NCI-H2029 (cell line): ENCODE measurements at places on chromosomes 6 and 20.

DNA sequence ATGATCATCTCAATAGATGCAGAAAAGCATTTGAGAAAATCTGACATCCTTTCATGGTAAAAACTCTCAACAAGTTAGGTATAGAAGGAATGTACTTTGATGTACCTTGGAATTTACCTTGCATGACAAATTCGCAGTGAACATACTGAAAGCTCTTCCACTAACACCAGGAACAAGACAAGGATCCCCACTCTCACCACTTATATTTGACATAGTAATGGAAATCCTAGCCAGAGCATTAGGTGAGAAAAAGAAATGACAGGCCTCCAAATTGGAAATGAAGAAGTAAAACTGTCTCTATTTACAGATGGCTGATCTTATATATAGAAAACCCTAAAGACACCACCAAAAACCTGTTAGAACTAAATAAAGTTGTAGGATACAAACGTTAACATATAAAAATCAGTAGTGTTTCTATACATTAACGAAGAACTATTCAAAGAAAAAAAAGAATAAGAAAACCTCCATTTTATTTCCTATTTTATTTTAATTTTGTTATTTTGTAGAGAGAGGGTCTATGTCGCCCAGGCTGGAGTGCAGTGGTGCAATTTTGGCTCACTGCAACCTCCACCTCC, 26.9 kb downstream of the PCNA start:
- DNase-seq: no peak

DNA sequence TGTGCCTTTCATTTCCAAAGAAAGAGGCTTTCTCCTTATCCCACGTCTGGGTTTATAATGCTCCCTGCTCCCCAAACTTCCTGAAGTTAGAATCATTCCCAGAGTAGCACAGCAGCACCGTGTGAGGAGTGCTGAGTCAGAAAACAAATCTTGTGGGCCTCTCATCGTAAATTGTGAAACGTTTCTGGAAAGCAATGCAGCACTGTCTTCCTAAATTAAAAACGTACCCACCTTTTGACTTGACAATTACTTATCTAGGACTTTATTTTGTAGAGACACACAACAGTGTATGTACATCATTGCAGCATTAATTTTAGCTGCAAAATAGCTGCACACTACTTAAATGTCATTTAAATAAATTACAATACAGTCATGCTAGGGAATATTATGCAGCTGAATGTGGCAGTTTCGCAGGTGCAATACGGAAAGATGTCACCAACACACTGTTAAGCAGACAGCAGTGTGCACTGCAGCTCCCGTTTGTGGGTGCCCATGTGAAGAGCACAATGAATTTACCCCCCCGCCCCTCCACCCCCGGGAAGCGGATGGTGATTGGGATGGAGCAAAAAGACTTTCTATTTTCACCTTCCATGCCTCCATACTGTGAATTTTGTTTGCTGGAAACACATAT, 30.8 kb downstream of the RRBP1 start:
- DNase-seq: no peak

DNA sequence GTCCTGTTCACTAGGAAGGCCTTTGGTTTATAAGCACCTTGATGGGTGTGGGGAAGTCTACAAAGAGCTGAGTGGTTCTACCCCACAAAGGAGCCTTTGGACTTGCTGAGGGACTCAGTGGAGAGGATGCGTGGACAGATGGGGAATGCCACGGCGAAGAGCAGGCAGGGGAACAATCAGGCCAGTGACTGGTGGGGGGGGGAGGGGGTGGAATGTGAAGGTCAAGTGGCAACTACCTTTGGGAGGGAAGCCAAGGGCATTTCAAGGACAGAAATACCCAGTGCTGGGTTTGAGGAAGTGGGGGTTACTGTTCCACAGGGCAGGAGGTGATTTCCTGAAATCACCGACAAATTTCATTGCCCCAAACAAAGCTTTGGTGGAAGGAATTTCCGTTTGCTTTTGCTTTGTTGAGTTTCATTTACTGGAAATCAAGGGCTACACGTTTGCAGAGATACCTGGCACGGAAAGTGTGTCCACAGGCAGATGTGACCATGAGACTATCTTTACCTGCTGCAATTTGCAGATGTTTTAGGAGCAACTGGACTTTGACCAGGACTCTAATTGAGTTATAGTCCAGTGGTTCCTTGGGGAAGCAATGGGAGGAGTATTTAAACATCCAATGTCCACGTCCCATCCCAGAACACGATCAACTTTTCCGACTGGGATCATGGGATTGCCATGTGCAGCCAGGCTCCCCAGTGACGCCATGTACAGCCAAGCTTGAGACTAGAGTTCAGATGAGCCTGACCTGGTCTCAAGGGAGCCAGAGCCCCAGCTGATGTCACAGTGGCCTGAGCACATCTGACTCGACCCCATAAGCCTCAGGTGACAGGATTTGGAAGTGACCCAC, 8.0 kb downstream of the CST3 start:
- DNase-seq: no peak

DNA sequence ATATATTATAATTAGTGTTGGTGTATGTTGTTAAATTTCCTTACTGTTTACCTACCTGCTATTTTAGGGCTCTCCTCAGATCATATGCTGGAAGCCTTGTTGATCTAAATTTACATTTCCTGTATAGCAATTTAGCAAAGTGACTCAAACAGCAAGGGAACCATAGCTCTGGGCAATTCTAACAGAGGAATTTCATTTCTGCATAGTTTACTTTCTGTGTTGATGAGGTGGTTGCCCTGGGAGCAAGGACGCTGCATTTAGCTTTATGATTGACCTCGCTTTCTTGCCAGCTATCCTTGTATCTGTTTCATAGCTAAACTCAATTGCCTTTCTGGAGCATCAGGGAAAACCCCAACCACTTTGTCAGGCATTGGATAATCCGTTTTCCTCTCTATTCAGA, 810.8 kb downstream of the GRIK2 start:
- no peak for DNase-seq

DNA sequence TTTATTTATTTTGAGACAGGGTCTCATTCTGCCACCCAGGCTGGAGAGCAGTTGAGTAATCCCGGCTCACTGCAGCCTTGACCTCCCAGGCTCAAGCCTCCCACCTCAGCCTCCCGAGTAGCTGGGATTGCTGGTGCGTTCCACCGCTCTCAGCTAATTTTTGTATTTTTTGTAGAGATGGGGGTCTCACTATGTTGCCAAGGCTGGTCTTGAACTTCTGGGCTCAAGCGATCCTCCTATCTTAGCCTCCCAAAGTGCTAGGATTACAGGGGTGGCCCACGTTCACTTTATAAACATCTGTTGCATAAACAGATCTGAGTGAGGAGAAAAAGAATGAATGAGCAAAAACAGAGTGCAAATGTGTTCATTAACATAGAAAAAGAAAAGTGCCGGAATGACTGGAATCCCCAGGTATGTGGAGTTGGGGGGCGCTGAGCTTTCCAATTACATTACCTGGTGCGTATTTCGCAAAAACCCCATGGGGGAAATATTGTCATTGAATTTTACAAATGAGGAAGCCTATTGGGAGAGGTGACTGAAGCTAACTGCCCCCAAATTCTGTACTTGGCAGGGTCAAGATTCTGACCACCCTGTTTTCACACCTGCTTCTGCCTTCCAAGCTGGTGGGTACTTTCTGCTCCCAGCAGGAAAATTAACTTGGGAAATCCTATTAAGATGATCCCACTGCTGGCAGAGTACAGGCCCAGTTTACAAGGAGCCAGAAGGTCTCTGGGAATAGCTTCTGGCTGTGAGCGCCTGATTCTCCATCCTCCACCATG, 207.7 kb upstream of the JARID2 start:
- DNase-seq: no peak

DNA sequence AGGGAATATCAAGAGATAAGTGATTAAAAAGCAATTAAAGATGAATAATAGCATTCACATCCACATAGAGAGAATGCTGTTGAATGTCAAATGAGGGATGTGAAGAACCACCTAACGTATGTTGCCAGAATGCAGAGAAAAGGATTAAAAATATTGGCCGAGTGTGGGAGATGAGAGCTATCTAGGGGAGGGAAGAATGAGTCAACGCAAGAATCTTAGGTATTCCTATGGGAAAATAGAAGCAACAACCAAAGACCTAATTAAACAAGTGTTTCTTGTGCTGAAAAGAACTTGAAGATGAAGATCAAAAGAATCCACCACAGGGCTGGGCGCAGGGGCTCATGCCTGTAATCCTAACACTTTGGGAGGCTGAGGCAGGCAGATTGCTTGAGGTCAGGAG, 12.2 kb upstream of the RSPH3 start:
- no peak for DNase-seq

- DNase-seq: no peak
These were observed 245.3 kb upstream of the UFL1 start for GRCh38 chr6:96276305-96276704.

- peak; percentile 98 for DNase-seq
These were observed 6.1 kb downstream of the MANBAL start for GRCh38 chr20:37295595-37295994.

DNA sequence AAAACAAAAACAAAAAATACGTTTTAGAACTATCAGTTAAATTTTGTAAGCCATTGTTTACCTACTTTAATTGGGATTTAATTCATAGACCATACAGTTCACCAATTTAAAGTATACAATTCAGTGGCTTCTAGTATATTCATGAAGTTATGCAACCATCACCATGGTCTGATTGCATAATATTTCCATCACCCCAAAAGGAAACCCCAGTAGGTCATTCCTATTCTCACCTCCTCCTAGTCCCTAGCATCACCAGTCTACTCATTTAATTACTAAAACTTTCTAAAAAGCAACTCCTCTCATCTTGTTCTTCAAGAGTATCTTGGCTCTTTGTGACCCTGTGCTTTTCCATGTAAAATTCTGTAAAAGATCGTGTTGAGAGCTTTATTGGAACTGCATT, 60.2 kb downstream of the ASXL1 start:
- no peak for DNase-seq

- no peak for DNase-seq
These were observed 34.9 kb upstream of the TNFAIP3 start for GRCh38 chr6:137832110-137832509.

GRCh38 chr20:51221103-51221502, 198.2 kb upstream of the KCNG1 start:
- no peak for DNase-seq

DNA sequence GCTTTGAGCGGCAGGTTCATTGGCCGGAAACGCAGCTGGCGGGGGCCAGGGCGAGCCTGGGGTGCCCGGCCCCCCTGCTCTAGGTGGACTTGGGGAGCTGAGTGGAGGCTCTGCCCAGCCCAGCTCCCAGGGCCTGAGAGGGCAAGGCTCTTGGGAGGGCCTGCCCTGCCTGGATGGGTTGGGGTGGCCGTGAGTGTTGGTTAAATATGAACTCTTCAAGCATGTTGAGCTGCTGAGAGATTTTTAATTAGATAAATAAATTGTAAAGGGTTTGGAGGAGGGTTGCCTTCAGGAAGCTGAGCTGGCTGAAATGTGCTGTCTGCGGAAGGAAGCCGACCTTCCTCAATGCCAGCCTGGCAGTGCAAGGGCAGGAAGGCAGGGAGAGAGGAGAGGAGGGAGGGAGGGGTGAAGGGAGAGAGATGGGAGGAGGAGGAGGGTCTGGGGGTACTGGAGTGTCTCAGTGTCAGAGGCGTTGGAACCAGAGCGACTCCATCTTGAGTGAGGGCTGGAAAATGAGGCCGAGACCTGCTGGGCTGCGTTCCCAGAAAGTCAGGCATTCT, 39.4 kb upstream of the PMEPA1 start:
- DNase-seq: no peak

- no peak for DNase-seq
These were observed 7.7 kb upstream of the SAMHD1 start for GRCh38 chr20:36959242-36959641.

- DNase-seq: no peak
These were observed 71.3 kb upstream of the SOX4 start for GRCh38 chr6:21522143-21522747.

DNA sequence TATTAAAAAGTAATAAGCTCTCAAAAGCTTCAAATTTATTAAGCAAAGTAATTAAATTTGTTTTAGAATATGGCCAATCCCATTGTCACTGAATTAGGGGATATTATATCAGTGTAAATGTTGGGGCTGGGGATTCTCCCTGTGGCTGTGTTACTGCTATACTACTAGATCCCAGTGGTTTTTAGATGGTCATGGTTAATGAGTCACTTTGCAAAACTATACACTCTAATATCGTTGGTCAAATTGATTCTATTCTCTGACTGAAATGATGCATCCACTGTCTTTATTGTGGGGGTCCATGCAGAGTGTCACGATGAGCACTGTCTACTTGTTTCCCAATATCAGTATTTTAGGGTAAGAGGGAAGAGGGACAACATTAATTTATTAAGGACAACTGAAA, 336.9 kb upstream of the PREP start:
- DNase-seq: no peak

DNA sequence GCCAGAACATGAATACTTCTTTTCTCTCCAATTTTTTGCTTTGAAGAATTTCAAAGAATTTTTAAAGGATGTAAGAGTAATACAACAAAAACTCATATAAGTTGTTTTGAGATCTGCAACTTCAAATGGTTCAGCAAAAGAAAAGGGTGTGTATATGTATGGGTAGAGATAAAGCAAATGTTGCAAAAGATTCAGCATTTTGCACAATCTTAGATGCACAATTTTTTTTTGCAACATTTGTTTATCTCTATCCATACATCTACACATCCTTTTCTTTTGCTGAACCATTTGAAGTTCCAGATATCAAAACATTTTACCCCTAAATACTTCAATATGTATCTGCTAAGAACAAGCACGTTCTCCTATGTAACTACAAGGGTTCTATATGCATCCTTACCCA, 47.4 kb upstream of the FAM83C start:
- no peak for DNase-seq

DNA sequence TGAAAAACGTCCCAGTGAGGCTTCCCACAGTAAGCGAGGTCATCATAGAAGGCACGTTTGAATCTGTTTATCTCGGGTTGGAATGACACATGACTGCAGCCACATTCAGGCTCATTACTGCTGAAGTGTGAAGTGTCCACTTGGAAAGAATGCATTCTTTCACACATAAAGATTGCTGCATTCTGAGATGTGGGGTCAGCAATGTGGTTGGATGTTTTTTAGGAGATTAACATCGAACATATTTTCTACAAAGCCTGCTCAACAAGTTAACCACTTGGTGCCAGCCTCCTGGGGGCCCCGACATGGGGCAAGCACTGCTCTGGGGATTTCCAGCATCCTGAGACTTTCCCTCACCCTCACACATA, 79.9 kb downstream of the BMP6 start:
- DNase-seq: peak; percentile 64

DNA sequence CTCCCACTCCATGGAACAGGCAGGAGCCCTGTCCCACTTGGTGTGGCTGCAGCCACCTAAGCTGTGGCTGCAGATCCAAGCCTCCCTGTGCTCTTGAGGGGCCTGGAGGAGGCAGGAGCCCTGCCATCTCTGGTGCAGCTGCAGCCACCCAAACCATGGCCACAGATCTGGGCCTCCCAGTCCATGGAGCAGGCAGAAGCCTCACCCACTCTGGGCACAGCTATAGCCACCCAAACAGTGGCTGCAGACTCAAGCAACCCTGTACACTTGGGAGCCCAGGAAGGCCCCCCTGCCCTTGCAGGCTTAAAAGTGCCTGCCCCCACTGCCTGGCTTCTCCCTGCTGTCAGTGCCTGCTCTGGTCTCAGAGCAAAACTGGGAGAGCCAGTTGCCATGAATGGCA, 320.3 kb downstream of the RFPL4B start:
- DNase-seq: no peak

GRCh38 chr6:140542863-140543262, 1168.4 kb upstream of the CITED2 start:
- DNase-seq: no peak

GRCh38 chr20:4725263-4725550, 3.5 kb downstream of the PRND start:
- no peak for DNase-seq
